ENCODE measurements at places on chromosomes 5 and 9. TPM values are rescaled to one million over a fixed set of nuclear protein-coding genes. Genes with fewer than 3 reads are reported as not detected.
A peak's percentile ranks its signal among the peaks of the same experiment; 100 is the strongest.

DNA sequence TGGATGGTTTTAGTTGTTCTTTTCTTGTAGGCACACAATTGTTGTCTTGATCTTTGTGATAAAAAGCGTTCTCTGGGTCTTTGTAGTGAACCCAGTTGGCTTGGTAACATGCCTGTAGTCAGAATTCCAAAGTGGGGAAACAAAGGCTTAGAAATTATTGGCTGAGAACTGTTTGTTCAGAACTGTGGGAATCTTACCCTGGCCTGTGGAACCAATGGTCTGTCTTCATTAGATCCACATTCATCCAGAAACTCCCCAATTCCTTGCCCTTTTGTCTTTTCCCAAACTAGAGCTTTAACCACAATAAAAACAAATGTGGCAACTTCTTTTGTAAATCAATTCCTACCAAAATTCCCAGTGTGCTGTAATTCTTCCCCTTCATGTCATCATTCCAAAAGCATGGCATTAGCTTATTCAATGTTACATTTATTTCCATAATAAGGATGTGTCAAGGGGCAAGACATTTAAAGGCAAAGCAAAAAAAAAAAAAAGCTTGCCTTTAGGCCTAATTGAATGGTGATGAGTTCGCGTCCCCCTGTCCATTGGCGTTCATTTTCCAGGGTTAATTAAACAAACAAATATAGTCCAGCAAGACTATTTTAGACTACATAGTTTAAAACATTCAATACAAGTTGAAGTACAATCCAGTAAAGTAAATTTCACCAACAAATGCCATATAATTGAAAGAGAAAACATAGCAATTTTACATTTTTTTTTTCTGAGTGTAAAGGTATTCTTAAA, 249.8 kb upstream of the ZNF608 start:
- no peak for DNase-seq

The GPRIN1 gene
- total RNA-seq: 1.3 TPM

- DNase-seq: peak; percentile 15
Measured at GRCh38 chr9:34046784-34047379, 1.8 kb downstream of the UBAP2 start.

- DNase-seq: no peak
Measured at GRCh38 chr9:128026255-128026772, 40.8 kb downstream of the NAIF1 start.

The IL33 gene
- total RNA-seq: 22.7 TPM

The BARX1 gene
- not detected for total RNA-seq

GRCh38 chr5:126984632-126985031, 45.7 kb downstream of the MARCHF3 start:
- no peak for DNase-seq

- no peak for DNase-seq
Measured at GRCh38 chr9:125439434-125440272, 178.0 kb downstream of the GAPVD1 start.

The SHOC1 gene
- total RNA-seq: 0.16 TPM

DNA sequence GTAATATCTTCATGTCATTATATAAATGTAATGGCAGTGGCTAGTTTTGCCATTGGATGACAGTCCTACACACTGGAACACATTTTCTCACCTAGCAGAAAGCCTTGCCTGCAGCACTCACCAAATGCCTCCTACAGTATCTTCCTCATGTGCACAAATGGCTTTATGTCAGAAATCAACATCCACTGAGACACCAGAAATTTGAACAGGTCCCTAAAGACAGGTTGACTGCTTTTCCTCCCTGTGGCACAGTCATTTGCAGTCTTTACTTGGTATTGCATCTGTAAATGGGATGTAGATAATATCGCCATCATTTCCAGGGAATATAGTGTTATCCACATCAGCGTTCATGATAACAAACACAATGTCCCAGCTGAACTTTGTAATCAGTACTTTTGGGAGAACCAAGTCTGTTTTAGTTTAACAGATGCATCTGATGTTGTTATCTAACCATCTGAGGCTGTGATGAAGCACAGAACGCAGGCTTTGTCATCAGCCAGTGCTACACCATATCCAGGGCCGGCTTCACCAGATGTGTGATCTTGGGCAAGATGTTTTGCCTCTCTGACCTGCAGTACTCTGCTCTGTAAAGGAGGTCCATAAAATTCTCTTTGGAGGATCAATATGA, 83.9 kb upstream of the TAS2R1 start:
- no peak for DNase-seq

DNA sequence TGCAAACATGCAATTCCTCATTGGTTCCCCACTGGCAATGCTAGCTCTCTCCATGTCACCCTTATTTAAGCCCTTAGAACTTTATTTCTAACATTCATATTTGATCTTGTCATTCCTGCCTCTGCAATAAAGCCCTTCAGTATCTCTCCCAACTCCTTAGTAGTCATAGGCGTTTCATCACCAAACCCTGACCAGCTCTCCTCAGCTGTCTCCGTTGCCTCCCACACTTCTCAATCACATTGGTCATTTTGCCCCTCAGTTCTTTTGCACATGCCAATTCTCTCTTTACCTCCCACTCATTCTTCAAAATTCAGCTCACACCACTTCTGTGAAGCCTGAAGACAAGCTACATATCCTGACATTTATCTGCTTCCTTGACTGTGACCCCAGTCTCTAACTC, 2.8 kb upstream of the RUSC2 start:
- DNase-seq: no peak

DNA sequence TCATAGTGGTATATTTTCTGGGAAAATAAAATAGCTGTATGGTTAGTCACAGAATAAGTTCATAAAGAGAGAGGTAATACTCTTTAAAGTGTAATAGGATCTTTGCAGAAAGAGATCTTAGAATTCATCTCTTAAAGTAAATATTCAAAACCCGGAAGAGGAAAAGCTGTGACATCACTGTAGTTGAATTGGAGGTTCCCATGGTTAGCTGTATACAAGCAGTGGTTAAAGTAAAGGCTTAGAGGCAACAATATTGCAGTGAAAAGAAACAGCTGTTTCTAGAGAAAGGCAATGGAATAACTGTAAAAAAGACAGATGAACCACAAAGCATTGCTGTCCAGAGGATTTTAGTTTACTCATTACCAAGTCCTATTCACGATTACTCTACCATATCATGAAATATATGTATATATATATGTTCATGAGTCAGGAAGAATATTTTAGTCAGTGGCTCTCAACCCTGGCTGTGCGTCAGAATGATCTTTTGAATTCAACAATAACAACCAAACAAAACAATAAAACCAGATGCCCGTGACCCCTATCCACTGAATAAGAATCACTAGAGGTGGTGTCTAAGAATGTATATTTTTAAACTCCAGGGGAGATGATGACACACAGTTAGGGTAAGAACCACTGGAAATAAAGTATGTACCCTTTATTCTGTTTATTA, 4.7 kb downstream of the ERCC6L2 start:
- DNase-seq: peak; percentile 79

The CTXN3 gene
- 0.35 TPM for total RNA-seq

The CCNJL gene
- total RNA-seq: 1.6 TPM

DNA sequence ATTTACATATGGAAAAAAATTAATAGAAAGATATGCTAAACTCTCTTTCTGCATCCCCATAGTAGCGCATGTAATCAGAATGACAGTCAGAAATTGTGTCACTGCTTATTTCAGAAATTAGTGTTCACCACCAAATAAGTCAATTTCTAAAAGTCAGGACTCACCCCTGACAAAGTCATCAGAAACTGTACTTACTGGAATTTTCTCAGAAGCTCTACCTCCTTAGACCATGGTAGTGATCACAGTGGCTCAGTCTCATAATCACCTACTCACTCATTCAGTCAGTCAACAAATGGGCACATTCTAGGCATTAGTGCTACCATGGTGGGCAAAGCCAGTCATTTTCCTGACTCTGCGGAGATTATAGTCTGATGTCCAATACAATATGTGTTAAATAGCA, 22.0 kb downstream of the THBS4 start:
- DNase-seq: no peak

DNA sequence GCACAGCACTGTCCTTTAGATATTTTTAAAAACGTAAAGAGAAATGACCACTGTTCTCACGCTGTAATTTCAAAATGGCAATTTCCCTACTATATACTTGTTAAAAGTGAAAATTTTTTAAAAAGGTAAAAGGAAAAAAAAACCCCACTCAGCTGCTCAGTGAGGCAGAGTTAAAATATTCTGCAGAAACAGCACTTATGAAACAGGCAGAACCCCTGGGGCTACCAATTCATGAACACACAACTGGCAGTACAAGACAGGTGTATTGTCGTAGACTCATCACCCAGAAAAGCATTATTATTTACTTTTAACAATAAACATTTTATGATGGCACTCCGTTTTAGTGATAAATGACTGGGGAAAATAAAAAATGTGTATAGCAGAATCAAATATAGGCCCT, 1.5 kb upstream of the RASGRF2 start:
- no peak for DNase-seq

GRCh38 chr9:129185991-129186390, 7.9 kb upstream of the IER5L start:
- DNase-seq: no peak

- DNase-seq: no peak
Measured at GRCh38 chr9:137006116-137007003, 10.0 kb upstream of the CLIC3 start.

The FAM221B gene
- not detected for total RNA-seq

The HEMGN gene
- 0.16 TPM for total RNA-seq

GRCh38 chr5:56686337-56687195, 128.8 kb upstream of the MAP3K1 start:
- DNase-seq: no peak

GRCh38 chr9:90053027-90053426, 448.2 kb downstream of the GADD45G start:
- DNase-seq: no peak

- DNase-seq: no peak
Measured at GRCh38 chr9:114928136-114928535, 2.3 kb downstream of the TNFSF8 start.

- no peak for DNase-seq
Measured at GRCh38 chr5:23257656-23258055, 249.8 kb upstream of the PRDM9 start.

GRCh38 chr9:76810377-76810957, 46.2 kb downstream of the PCA3 start:
- peak; percentile 52 for DNase-seq

DNA sequence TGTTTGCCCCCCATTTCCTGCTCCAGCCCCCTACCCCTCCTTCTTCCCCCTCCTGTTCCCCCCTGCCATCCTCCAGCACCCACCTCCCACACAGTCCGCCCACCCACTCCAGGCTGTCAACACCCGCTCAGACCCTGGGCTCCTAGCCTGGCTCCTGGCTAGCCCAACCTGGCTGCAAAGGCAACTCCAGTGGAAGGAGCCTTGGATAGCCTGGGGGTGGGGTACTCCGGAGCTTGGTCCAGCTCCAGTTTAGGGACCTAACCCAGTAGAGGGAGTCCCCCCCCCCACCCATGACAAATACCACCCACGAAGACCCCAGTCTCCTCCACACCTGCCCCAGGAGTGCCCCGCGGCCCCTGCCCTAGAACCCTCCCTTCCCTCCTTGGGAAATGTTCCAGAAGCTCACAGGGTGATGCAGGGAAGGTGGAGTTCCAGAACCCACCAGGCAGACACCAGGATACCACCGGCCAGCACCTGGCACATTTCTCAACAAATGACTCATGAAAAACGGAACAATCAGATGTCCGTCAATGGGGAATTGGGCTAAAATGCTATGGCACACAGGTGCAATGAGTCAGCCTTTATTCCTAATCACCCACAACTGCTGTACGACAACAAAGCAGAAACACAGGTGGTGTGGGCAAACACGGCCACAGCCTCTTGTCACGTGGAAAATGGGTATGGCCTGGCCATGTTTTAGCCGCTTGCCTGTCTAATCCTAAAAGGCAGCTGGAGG, 901 bp upstream of the SLC12A7 start:
- no peak for DNase-seq

The CDH18 gene
- total RNA-seq: not detected

DNA sequence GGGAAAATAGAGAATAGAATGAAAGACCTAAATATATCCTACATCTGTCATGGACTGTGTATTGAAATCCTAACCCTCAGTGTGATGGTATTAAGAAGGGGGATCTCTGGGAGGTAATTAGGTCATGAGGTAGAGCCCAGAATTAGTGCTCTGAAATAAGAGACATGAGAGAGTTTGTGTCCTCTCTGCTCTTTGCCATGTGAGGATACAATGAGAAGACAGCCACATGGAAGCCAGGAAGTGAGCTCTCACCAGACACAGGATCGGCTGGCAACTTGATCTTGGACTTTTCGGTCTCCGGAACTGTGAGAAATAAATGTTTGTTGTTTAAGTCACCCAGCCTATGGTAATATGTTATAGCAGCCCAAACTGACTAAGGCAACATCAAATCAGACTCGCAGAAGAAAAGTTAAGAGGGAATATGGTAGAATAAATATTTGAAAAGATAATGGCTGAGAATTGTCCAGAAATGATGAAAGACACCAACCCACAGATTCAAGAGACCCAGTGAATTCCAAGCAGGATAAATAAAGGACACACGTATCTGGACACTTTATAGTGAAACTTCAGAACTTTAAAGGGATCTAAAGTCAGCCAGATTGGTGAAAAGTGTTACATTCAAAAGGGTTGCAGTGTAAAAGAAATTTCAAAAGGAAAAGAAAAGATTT, 12.7 kb upstream of the SLC36A1 start:
- no peak for DNase-seq

- DNase-seq: no peak
Measured at GRCh38 chr5:137856201-137856600, 11.5 kb upstream of the MYOT start.

DNA sequence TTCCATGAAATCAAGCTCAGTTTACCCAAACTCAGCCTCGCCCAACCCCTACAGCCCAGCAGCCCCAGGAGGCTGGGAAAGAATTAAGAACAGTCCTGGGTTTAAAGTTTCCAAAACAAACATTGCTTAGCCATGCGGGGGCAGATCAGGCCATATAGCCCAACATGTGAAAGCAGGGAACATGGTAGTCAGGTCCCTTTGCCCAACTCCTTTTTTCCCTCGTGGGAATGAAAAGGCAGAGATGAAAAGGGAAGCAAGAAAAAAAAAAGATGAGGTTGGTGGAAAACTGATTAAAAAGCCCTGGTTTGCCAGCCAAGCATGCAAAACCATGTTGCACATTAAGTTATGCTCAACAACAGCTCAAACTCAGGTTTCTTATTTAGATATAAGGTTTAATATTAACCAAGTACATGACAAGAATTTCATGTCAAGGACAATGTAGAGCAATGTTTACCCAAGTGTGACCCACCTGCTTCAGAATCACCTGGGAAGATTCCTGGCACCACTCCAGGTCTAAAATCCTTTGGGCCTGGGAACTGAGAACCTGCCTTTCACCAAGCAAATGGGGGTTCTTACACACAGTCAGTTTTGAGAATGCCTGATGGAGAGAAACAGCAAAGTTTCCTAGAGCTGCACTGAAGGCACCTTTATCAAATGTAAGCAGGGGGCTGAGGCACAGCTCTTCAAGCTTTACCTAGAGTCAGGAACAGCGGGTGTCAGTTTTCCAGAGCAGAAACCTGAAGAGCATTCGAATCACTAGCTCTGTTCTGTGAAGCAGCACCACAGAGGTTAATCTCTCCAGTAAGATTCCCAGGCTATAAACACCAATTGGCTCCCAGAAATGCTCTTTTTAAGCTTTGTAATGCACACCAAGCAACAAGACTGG, 1.7 kb downstream of the FREM1 start:
- no peak for DNase-seq
